H9 (cell line): ENCODE measurements at places on chromosomes 2 and 18.

DNA sequence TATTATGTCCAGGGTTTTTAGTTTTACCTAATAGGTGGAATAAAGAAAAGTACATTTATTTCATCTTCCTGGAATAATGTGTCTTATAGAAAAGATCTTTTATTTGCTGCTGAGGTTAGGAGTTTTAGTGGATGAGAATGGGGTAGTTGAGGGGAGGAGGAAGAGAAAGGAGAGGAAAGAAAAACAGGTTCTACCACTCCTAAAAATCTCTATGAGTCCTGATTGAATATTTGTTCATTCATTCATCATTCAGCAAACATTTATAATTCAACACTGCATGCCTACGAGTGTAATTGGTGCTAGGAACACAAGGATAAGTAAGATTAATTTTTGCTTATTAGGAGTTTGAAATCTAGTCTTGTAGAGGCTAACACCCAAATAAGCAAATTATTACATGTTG is 45.2 kb upstream of the SLC4A10 start:
- no peak for DNase-seq

DNA sequence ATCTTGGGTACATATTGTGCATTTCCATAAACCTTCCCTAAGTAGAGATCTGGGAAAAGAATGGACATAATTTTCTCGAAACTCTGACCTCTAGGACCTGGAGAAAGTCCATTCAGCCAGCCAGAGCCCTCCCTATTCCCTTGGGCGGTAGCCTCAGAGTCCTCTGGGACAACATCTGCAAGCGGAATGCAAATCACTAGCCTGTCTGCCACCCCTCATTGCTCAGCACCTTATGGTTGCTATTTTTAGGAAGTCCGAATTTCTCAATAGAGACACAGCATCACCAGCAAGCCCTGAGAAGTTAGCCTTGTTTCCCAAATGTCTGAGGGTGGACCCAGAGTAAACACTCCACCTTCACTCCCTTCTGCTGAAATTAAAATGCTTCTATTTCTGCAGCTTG is 17.6 kb upstream of the CD28 start:
- DNase-seq: no peak

DNA sequence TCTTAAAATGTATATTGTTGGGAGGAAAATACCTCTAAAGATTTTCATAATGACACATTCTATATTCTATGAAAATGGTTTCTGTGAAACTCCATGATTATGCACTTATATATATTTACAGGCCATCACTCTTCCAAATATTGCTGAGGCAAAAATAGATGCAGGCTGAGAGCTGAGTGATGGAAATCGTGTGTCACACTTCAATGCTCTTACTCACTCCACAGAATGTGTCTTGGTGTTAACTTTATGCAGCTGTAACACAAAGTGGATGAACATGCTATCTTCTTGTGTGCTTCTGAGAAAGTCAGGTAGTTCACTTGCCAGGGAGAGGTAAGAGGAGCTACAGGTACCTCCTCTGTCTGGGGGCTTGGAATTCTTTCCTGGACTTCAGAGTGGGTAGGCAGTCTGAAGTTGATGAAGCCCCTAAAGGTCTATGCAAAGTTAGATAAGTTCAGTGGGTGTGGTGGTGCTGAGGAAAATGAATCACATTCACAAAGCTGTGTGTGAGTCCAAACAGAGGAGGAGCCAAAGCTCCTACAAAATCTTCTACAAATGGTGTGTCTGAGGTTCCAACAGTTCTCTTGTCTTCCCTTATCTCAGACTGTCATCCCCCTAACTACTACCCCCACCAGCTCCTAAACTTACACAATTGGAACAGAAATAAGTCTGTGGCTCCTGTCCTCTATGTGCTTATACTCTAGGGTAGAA is 74.2 kb upstream of the ST6GAL2 start:
- no peak for DNase-seq

DNA sequence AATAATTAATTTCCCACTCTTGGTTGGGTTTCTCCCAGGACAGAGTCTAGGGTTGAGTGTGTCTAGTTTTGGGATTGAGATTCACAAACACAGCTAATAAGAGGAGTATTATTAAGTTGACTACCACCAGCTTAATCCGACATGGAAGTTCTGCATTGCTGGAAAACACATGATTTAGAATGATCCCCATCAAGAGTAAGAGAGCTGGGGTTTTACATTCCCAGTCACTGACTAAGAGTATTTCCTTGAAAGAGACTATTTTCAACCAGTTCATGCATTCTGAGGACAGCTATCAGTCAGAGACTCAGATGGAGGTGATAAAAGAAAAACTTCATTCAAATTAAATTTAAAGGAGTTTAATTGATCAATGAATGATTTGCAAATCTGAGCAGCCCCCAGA is 334.6 kb upstream of the LRATD1 start:
- DNase-seq: no peak
